ENCODE measurements at places on chromosomes 1 and 21.

GRCh38 chr1:225881081-225881958, 860 bp downstream of the TMEM63A start:
- peaks cover 11% of the 10 kb centered on the region for H3K27me3 ChIP-seq
- peak overlapping the region; percentile 78 for H3K27ac ChIP-seq
- H3K4me1 ChIP-seq, result peaks cover 40% of the 10 kb centered on the region
- no peak for DNase-seq

DNA sequence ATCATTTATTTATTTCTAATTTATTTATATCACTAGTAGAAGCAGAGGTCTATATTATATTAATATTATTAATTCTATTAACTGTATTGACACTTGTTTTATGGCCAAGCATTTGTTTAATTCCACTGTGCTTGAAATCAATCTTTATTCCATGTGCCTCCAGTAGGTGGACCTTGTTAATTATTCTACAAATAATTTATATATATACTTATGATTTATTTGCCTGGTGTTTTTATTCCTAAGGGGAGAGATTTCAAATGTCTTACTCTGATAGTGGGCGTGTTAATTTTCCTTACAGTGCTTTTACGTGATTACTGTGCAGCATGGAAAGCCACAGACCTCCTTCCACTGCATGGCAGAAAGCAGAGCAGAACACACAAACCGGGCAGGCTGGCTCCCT, 17.5 kb upstream of the OR6N2 start:
- DNase-seq, result no peak
- no peaks in the 10 kb centered on the region for H3K36me3 ChIP-seq
- H3K4me1 ChIP-seq, result no peaks in the 10 kb centered on the region
- no peak overlapping the region for H3K27ac ChIP-seq
- no peak overlapping the region for H3K4me3 ChIP-seq

DNA sequence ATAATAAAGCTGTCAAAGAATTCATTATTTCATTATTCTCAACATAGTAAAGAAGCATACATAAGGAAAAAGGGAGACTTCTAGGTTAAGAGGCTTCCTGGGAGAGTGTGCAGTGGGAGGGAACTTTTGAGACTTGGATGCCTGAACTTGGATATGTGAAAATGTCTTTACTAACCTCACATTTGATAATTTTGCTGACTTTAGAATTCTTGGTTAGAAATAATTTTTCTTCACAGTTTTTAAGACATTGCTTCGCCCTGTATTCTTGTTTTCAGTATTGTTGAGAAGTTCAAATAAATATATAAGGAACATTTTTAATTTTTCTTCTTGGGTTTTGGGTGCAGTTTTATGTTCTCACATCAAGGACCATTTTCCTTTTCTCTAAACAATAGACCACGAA, 40.0 kb downstream of the GPSM2 start:
- H3K27ac ChIP-seq, result no peak overlapping the region
- no peak overlapping the region for H3K4me3 ChIP-seq
- no peaks in the 10 kb centered on the region for H3K4me1 ChIP-seq
- no peak for DNase-seq
- H3K27me3 ChIP-seq, result no peaks in the 10 kb centered on the region
- H3K36me3 ChIP-seq, result peaks cover 26% of the 10 kb centered on the region

- H3K27me3 ChIP-seq, result no peaks in the 10 kb centered on the region
- H3K4me3 ChIP-seq, result no peak overlapping the region
- no peak for DNase-seq
- no peak overlapping the region for H3K27ac ChIP-seq
- H3K4me1 ChIP-seq, result no peaks in the 10 kb centered on the region
Observed at GRCh38 chr1:4309676-4310320, 344.6 kb upstream of the AJAP1 start.

DNA sequence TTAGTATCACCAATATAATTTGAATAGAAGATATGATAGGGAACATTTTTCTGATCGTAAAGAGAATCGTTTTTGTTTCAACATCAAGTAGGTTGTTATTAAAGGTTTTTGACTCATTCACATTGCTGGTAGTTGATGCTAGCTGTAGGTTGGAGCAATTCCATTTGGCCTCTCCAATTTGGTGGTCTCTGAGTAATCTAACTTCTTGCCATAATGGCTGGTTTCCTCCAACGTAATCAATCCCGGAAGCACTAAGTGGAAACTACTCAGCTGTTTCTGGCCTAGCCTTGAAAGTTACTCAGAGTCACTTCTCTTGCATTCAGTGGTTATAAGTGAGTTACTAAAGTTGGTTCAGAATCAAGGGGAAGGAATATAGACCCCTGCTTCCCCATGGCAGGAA, 26.0 kb downstream of the RCOR3 start:
- no peaks in the 10 kb centered on the region for H3K4me1 ChIP-seq
- H3K36me3 ChIP-seq, result peaks cover 41% of the 10 kb centered on the region
- H3K4me3 ChIP-seq, result no peak overlapping the region
- H3K27ac ChIP-seq, result no peak overlapping the region
- DNase-seq, result no peak

DNA sequence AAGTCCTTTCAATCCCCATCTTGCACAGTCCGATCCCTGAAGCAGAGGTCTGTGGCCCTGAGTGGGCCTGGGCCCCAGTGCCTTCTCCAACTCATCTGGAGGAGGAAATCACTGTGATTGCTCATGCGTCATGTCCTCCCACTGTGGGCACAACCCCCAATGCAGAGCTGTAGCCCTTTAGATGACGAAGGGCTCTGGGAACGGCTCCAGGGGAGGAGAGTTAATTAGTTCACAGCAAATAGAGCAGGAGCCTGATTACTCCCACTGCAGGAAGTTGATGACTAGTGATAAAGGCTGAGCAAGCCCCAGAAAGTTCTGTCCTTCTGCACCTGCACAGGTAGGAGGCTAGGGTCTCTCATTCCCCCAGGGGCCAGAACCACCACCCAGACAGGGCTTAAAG, 111.5 kb downstream of the CCDC185 start:
- DNase-seq, result no peak
- no peaks in the 10 kb centered on the region for H3K27me3 ChIP-seq
- H3K27ac ChIP-seq, result no peak overlapping the region
- H3K36me3 ChIP-seq, result no peaks in the 10 kb centered on the region
- H3K4me1 ChIP-seq, result no peaks in the 10 kb centered on the region
- H3K4me3 ChIP-seq, result no peak overlapping the region

- no peak overlapping the region for H3K27ac ChIP-seq
- no peaks in the 10 kb centered on the region for H3K36me3 ChIP-seq
- no peak for DNase-seq
- H3K4me3 ChIP-seq, result peak overlapping the region; percentile 83
- H3K4me1 ChIP-seq, result peaks cover 11% of the 10 kb centered on the region
Observed at GRCh38 chr1:23837908-23838307, 12.7 kb upstream of the HMGCL start.

DNA sequence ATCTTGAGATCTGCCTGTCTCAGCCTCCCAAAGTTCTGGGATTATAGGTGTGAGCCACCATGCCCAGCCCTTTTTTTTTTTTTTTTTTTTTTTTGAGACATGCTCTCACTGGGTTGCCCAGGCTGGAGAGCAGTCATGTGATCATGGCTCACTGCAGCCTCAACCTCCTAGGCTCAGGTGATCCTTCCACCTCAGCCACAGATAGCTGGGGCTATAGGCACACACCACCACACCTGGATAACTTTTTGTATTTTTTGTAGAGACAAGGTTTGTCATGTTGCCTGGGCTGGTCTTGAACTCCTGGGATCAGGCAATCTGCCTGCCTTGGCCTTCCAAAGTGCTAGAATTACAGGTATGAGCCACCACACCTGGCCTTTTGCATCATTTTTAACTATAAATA, 17.7 kb upstream of the PRRC2C start:
- no peak for DNase-seq
- H3K4me1 ChIP-seq, result no peaks in the 10 kb centered on the region
- no peaks in the 10 kb centered on the region for H3K27me3 ChIP-seq
- no peaks in the 10 kb centered on the region for H3K36me3 ChIP-seq

DNA sequence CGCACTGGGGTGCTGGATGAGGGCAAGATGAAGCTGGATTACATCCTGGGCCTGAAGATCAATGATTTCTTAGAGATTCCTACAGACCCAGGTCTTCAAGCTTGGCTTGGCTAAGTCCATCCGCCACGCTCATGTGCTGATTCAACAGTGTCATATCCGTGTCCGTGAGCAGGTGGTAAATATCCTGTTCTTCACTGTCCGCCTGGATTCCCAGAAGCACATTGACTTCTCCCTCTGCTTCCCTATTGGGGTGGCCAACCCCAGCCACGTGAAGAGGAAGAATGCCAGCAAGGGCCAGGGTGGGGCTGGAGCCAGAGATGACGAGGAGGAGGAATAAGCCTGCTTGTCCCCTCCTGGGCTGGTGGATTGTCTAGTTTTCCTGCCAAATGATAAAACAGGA, 2.2 kb upstream of the CBR3 start:
- H3K4me1 ChIP-seq, result peaks cover 30% of the 10 kb centered on the region
- no peak for DNase-seq
- peaks cover 13% of the 10 kb centered on the region for H3K36me3 ChIP-seq
- H3K27me3 ChIP-seq, result peaks cover 3% of the 10 kb centered on the region

DNA sequence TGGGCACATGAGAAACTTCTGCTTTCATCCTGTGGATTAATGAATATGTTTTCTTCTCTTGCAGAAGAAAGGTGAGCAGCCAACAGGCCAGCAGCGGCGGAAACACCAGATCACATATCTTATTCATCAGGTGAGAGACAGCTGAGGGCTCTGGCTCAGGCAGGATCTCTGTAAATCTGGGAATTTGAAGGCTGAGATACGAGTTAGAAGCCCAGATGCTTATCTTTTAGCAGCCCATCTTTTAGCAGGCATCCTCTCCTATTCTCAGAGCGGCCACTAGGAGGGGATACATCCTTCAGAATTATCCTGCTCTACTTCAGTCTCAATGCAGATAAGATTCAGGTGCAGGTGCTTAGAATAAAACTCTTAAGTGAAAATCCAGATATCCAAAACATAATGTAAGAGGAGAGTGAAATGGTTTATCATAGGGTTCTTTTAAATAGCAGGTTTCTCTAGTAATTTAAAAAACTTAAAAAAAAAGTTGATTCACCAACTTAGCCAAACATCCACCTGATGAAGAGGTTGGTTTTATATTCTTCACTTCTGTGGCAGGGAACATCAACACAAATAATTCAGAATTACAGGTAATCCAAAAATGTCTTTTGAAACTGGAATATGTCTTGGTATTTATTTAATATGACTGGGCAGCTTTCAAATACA, 19.3 kb downstream of the SH2D2A start:
- DNase-seq, result peak; percentile 36
- H3K27ac ChIP-seq, result no peak overlapping the region
- no peaks in the 10 kb centered on the region for H3K27me3 ChIP-seq

- no peaks in the 10 kb centered on the region for H3K36me3 ChIP-seq
- DNase-seq, result no peak
- H3K4me3 ChIP-seq, result no peak overlapping the region
- no peak overlapping the region for H3K27ac ChIP-seq
- peaks cover 54% of the 10 kb centered on the region for H3K27me3 ChIP-seq
Observed at GRCh38 chr1:76871355-76871974, 4.2 kb downstream of the ST6GALNAC5 start.

- H3K27ac ChIP-seq, result peak overlapping the region; percentile 94
- peaks cover 17% of the 10 kb centered on the region for H3K4me1 ChIP-seq
- no peak for DNase-seq
- peaks cover 9% of the 10 kb centered on the region for H3K36me3 ChIP-seq
- H3K27me3 ChIP-seq, result peaks cover 22% of the 10 kb centered on the region
Observed at GRCh38 chr21:33640697-33641351, 717 bp downstream of the CRYZL1 start.

All from T-helper 2 cell treated with Interferon-gamma antibody and Interleukin-4, amounts not matched to agents 5 μg/mL and 100 μg/mL, for 36 hours (primary cell).